ENCODE measurements at places on chromosomes 3 and 15.

DNA sequence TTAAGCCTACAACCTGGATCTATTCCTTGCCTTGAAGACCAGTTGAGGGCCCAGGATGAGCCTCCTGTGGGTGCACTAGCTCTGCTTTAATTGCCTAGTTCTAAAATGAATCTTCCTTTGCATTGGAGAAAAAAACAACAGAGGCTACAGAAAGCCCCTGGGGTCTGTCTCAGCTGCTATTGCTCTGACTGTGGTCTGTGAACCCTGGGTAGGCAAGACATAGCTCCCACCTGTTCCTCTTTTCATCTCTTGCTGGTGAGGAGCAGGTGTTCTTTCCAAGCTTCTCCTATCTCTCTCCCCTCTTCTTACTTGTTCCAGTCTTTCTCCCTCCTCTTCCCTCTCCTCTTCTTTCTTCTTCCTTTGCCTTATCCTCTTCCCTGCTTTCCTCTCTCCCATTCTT is 28.8 kb downstream of the RBP2 start:
- DNase-seq: no peak

- DNase-seq: no peak
Measured at GRCh38 chr15:27638958-27639357, 460.2 kb downstream of the OCA2 start.

- DNase-seq: no peak
Measured at GRCh38 chr15:29291067-29291845, 21.6 kb upstream of the NSMCE3 start.

- DNase-seq: no peak
Measured at GRCh38 chr3:130117933-130118332, 36.3 kb downstream of the ALG1L2 start.

DNA sequence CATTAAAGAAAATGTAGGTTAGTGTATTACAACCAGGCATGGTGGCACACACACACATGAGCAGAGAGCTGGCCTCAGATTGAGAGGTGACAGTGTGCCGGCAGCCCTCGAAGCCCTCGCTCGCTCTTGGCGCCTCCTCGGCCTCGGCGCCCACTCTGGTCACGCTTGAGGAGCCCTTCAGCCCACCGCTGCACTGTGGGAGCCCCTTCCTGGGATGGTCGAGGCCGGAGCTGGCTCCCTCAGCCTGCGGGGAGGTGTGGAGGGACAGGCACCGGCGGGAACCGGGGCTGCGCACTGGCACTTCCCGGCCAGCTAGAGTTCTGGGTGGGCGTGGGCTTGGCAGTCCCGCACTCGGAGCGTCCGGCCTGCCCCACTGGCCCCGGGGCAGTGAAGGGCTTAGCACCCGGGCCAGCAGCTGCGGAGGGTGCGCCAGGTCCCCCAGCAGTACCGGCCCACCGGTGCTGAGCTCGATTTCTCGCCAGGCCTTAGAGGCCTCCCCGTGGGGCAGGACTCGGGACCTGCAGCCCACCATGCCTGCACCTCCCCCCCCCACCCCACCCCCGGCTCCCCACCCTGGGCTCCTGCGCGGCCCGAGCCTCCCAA is 80.4 kb upstream of the TMEM158 start:
- DNase-seq: no peak

DNA sequence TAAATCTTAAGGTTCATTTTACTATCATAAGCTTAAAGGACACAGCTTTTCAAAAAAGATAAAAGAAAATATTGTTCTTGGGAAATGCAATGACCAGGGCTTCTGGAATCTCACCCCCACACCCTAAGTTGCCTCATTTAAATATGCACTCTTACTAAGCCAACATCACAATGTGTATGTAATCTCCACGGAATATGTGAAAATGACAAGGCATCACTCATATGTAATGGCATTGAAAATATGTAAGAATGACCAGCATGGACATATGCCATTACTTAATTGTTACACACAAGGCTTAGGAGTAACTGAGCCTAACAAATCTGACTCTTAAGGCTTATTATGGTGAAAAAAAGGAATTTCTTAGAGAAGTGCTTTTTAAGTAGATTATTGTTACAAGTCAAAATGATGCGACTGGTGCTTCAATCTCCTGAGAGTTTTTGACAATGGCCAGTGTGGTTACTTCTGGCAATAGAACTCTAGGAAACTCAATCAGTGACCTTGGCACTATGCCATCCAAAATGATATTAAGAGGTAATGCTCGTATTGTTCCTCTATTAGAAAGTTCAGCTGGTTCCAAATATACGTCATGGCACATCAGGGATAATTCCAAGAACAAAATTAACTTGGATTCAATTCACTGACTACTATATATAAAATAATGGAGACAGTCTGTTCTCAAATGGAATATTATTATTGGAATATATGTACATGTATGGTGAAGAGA is 290.0 kb upstream of the PLSCR5 start:
- no peak for DNase-seq

DNA sequence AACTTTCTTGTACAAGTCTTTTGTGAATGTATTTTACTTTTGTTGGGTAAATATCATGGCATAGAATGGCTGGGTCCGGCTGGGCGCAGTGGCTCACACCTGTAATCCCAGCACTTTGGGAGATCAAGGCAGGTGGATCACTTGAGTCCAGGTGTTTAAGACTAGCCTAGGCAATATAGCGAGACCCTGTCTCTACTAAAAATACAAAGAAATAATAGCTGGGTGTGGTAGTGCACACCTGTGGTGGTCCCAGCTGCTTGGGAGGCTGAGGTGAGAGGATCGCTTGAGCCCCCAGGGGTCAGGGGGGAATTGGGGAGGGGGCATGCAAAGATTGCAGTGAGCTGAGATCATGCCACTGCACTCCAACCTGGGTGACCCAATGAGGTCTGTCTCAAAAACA is 52.9 kb downstream of the ANP32A start:
- DNase-seq: no peak

DNA sequence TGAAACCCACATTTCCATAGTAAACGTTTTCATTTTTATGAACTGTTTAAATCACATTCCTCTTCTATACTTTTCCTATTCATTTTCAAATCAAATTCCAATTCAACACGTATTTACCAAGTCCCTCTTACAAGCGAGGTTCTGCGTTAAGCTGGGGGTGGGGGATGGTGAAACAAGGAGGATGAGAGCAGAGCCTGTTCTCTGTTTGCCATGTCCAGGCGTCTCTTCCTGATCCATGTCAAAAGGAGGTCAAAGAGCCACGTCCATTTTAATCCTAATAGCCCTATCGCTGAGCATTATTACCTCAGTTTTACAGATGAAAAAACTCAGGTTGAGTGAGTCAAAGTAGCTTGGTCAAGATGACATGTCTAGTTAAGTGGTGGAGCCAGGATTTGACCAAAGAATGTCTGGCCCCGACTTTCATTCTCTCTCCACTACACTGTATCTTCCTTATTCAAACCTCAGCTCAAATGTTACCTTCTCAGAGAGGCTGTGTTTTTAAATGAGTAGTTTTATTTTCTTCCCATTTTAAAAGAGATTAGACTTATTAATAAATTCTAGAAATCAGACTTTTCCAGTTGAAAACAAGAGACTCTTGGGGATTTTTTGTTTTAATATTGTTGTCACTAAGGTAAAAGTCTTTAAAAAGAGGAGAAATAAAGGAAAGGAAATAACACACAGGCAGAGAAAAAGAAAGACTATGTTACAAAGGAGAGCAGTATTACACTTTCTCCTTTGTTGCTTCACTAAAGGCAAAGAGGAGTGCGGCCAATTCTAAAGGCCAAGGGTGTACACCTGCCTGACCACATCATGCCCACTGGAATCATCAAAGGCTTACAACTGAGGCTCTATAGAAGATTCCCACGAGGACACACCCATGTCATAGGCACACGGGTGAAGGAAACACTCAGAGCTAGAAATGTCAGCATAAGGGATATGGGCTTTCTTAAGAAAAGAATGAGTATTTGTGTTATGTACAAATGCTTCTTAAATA is 42.4 kb downstream of the MYO5A start:
- DNase-seq: peak; percentile 73

DNA sequence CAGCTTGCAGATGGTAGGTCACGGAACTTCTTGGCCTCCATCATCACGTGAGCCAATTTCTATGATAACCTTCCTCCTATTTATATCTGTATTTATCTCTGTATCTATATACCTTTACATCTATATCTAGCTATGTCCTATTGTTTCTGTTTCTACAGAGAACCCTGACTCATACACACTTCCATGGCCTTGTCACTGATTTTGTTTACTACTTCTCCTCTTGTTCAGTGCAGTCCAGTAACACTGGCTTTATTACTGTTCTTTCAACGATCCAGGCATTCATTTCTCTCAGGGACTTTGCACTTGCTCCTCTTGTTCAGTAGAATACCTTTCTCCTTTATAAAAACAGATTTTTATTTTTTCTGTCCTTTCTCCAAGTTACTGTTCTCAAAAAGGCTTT is 937.0 kb upstream of the ALCAM start:
- no peak for DNase-seq
